Bronchus fibroblast of lung (primary cell): ENCODE measurements at places on chromosomes 3 and 15. TPM values are rescaled to one million over a fixed set of nuclear protein-coding genes. Genes with fewer than 3 reads are reported as not detected.

CALML4 gene
- total RNA-seq = 2.7 and 4.4 TPM in 2 replicates

P2RY12 gene
- not detected in 2 replicates for total RNA-seq

STXBP5L gene
- total RNA-seq = not detected in 2 replicates

CRABP1 gene
- not detected in 2 replicates for total RNA-seq

IL5RA gene
- not detected in 2 replicates for total RNA-seq

OSBPL10 gene
- 5.7 and 8.2 TPM in 2 replicates for total RNA-seq

SLTM gene
- total RNA-seq = 34.9 and 36.7 TPM in 2 replicates

MNS1 gene
- total RNA-seq = 1.8 and 3.4 TPM in 2 replicates

REC114 gene
- not detected in 2 replicates for total RNA-seq

MOBP gene
- not detected in 2 replicates for total RNA-seq

COL8A1 gene
- total RNA-seq = 84.6 and 85.7 TPM in 2 replicates

SEMA5B gene
- total RNA-seq = not detected in 2 replicates

SST gene
- total RNA-seq = not detected in 2 replicates
